ENCODE measurements at places on chromosomes 16 and 17. TPM values are rescaled to one million over a fixed set of nuclear protein-coding genes. Genes with fewer than 3 reads are reported as not detected.

GPRC5B gene
- 39.2 TPM for total RNA-seq

MAP2K4 gene
- 27.3 TPM for total RNA-seq

DPEP3 gene
- not detected for total RNA-seq

TRIM47 gene
- 65.4 TPM for total RNA-seq

KCNG4 gene
- not detected for total RNA-seq

TOP2A gene
- total RNA-seq = 74.0 TPM

KRT222 gene
- under 0.01 TPM for total RNA-seq

CHST5 gene
- 0.19 TPM for total RNA-seq

CHTF18 gene
- 13.8 TPM for total RNA-seq

CNTD1 gene
- not detected for total RNA-seq

TPSAB1 gene
- not detected for total RNA-seq

SDR42E2 gene
- total RNA-seq = not detected

RHBDL1 gene
- 0.50 TPM for total RNA-seq

WNT9B gene
- total RNA-seq = not detected

MSLN gene
- total RNA-seq = not detected

KRT39 gene
- not detected for total RNA-seq

C17orf107 gene
- total RNA-seq = 1.1 TPM

CA4 gene
- 1.0 TPM for total RNA-seq

FOXN1 gene
- total RNA-seq = not detected

EVPL gene
- under 0.01 TPM for total RNA-seq

ATP2A3 gene
- 0.06 TPM for total RNA-seq

BAHCC1 gene
- 4.7 TPM for total RNA-seq

QPRT gene
- 0.81 TPM for total RNA-seq

NAA38 gene
- 171 TPM for total RNA-seq

FUS gene
- total RNA-seq = 29.5 TPM

TBC1D3K gene
- total RNA-seq = not detected

OR3A3 gene
- total RNA-seq = not detected

IGSF6 gene
- not detected for total RNA-seq

MRPL10 gene
- total RNA-seq = 12.5 TPM

CSH1 gene
- not detected for total RNA-seq

B3GNT9 gene
- total RNA-seq = 1.3 TPM

CAPNS2 gene
- total RNA-seq = 0.81 TPM

XAF1 gene
- 21.0 TPM for total RNA-seq

LRRC45 gene
- 22.8 TPM for total RNA-seq

RNF112 gene
- 0.25 TPM for total RNA-seq

DDX19B gene
- total RNA-seq = 22.7 TPM

Measured in bladder microvascular endothelial cell (primary cell).